ENCODE measurements at places on chromosomes 1 and 21.

- DNase-seq, result no peak
These were observed 27.2 kb downstream of the CD34 start for GRCh38 chr1:207883660-207884250.

GRCh38 chr1:87556326-87556725 lies 227.6 kb downstream of the LMO4 start:
- DNase-seq, result no peak

GRCh38 chr21:41883582-41883981 lies 4.4 kb upstream of the PRDM15 start:
- DNase-seq, result no peak

DNA sequence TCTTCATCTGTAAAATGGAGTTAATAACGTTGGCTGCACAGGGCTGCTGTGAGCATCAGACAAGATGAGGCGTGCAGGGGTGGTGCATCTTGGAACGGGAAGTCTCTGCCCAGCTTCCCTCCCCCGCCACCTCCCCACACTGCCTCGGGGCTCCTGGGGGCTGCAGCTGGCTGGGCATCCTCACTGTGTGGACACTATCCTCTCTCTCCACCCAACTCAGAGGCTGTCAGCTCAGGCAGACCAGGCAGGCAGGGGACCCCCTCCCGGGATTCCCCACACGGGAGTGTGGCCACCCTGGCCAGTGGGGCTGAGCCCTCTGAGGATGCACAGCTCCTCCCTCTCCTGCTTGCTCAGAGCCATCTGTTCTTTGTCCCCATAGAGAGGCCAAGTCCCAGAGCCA lies 122.7 kb downstream of the CCDC185 start:
- no peak for DNase-seq

DNA sequence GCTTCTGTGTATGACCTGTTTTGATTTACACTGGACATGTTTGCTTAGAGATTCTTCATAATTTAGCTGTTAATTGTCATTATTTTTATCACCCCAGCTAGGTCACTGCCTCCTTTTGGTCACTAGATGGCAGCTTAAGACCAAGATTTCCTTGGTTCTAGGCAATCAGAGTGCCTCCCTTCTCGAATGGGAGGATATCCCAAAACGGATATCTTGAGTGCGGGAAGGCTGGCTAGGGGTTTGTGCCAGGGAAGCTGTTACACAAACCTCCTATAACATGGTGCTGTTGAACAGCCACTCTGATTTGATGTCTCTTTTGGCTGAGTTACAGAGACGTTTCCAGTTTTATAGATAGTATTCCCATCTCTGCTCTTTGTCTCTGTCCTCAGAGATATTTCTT lies 283.5 kb downstream of the S1PR1 start:
- peak; percentile 68 for DNase-seq

GRCh38 chr1:153217212-153217611 lies at the start of gene PRR9:
Gene PRR9, plus strand, starts transcription at chr1:153217584. Its CDS starts 561 bp downstream, at chr1:153218145.
- no peak for DNase-seq

GRCh38 chr1:94540440-94541245 lies 916 bp downstream of the F3 start:
- no peak for DNase-seq

DNA sequence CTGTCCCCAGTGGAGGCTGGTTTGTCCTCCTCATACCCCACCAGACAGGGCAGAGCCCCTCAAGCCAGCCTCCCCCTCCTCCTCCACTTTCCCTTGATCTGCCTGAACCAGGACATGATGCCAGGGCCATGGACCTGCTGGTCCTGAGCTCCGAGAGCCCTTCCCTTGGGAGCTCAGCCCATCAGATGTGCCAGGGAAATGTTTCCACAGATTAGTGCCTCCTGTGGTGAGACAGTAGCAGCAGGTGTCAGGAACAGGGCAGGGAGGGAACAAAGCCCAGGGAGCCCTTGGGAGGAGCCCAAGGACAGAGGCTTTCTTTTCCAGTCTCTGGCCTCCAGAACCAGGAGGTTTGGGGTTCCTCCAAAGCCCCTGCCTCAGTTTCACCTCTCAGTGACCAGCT lies 14.6 kb upstream of the SLC41A1 start:
- DNase-seq, result no peak

DNA sequence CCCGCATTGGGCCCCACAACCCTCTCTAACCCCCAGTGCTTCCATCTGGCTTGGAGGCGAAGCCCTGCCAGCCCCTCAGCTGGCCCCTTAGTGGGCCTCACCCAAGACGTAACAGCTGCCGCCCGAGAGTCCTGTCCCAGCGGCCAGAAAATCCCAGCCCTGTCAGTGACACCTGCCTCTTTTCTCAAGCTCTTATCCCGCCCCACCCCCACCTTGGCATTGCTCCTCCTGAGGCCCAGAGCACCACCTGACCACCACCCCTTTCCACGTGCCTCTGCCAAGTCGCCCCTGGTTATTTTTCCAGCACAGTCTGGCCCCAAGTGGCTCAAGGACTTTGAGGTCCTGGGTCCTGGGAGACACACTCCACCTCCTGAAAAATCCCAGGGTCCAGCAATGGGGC lies 5.9 kb upstream of the CTRC start:
- peak; percentile 19 for DNase-seq

Measured in NCI-H1417 (cell line).